ENCODE measurements at places on chromosomes 5 and 9. TPM values are rescaled to one million over a fixed set of nuclear protein-coding genes. Genes with fewer than 3 reads are reported as not detected.

Gene ARL14EPL
- total RNA-seq: not detected

Gene SLC25A48
- total RNA-seq: not detected

Gene PTGS1
- total RNA-seq: 110 TPM

Gene TMEM174
- not detected for total RNA-seq

Gene INSL4
- total RNA-seq: not detected

Gene RNF183
- not detected for total RNA-seq

Gene N4BP3
- under 0.01 TPM for total RNA-seq

Gene DNM1
- 14.8 TPM for total RNA-seq

Gene TXNDC8
- total RNA-seq: not detected

Gene FOXD1
- total RNA-seq: 8.9 TPM

Gene PTPDC1
- total RNA-seq: 5.4 TPM

Gene FRMD3
- total RNA-seq: 2.2 TPM

Gene NDST1
- total RNA-seq: 110 TPM

Gene FBXO38
- 28.0 TPM for total RNA-seq

Gene ZFP62
- total RNA-seq: 21.6 TPM

Gene SGCD
- 11.2 TPM for total RNA-seq

Gene SAXO1
- not detected for total RNA-seq

Gene CDC25C
- total RNA-seq: 0.12 TPM

Gene CWC27
- 7.4 TPM for total RNA-seq

Gene GABRB2
- total RNA-seq: under 0.01 TPM

Gene PCDHB8
- not detected for total RNA-seq

Gene LMAN2
- total RNA-seq: 195 TPM

Gene IL4
- not detected for total RNA-seq

Gene ZNF483
- 1.0 TPM for total RNA-seq

Gene PCDHB11
- not detected for total RNA-seq

Gene HAND1
- total RNA-seq: not detected

Gene IFNA2
- total RNA-seq: not detected

Gene BARHL1
- total RNA-seq: not detected

All from pericardium fibroblast (primary cell).